ENCODE measurements at places on chromosomes 2 and 18.
A peak's percentile ranks its signal among the peaks of the same experiment; 100 is the strongest.

DNA sequence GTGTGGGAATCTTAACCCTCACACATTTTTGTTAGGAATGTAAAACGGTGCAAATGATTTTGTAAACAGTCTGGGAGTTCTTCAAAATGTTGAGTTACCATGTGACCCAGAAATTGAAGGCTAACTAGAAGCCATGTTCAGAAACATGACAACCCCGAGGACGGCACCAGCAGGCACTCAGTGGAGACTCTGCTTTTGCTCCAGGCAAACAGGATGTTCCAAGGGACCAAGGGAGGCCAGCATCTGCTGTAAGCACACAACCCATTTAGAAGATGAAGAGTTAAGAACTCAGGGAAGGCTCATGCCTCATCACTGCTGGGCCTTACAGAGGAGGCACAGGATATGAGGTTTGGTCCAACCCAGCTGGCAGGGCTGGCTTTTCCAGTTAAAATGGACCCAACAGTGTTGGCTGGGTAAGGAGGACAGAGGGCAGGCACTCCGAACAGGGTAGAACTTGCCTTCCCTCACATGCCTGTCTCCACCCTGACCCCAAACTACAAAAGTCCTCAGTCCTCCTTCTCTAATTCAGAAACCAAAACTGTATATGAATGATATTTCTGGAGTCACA is 23.6 kb downstream of the PARD6G start:
- no peak for DNase-seq

GRCh38 chr2:235745597-235745996 is 251.8 kb downstream of the AGAP1 start:
- no peak for DNase-seq

DNA sequence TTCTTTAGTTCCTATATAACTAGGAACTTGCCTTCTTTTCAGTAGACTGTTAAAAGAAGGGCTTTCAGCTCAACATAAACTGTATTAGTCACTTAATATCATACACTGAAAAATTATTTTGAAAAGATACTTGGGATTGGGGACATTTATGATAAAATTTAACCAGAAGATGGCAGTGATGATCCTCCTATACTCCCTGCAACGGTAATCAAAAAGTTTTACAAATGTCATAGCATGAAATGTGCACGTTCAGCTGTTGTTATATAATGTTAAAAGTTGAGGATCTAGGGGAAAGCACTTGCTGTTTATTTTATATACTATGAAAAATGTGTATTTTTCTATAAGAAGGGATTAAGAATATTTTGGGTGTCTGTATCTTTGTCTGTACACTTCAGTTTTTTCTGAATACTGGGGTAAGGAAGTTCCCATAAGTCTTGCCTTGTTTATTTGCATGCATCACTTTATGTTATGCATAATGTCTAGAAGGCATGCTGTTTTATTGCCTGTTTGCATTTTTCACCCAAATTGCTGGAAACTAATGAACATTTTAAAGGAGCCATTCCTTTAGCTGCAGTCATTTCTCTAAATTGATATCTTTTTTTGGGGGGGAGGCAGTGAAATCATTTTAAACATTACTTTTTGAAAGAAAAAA is 19.0 kb downstream of the DYNC1I2 start:
- no peak for DNase-seq

GRCh38 chr18:56575819-56576663 is 62.4 kb downstream of the TXNL1 start:
- peak; percentile 27 for DNase-seq

DNA sequence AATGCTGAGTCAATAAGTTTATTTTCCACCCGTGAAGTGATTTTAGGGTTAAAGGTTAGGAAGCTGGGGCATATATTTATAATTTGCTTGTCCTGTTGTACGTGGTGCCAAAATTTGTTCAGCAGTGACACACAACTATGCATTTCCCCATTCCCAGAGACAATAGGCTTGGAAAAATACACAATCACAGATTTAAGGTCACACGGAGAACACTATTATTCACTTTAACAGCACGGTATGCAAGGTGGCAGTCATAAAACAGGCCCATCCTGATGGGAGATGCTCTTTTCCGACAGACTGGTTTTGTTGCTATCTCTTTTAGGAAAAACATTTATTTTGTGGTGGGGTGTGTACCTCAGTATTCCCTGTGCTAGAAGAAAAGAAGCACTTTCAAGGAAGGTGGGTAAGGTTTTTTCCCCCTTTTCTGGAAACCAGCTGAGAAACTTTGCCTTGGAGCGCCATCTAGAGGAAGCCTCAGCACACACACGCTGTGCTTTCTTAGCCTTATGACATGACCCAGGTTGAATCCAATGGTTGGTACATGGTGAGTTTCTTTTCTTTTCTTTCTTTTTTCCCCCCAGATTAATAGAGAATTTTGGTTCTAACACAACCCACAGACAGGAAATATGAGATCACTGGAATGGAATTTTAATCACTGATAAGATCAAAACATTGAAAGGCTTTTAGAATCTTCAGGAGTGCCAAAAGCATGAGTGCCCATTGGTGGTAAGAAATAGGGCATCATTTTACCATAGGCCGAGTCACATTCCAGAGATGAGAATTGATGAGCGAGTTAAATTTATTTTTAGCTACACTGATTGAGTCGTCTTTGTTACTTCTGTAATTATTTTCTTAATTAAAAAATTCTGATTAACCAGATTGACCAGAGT is 332.1 kb downstream of the AGPS start:
- peak; percentile 10 for DNase-seq

- no peak for DNase-seq
Measured at GRCh38 chr2:12070153-12070552, 323.7 kb downstream of the LPIN1 start.
